Effector memory CD4-positive, alpha-beta T cell (primary cell): ENCODE measurements at places on chromosomes 3 and 15.
A peak's percentile ranks its signal among the peaks of the same experiment; 100 is the strongest.

- no peak for DNase-seq
These were observed 174.9 kb downstream of the SCAPER start for GRCh38 chr15:76730262-76730661.

DNA sequence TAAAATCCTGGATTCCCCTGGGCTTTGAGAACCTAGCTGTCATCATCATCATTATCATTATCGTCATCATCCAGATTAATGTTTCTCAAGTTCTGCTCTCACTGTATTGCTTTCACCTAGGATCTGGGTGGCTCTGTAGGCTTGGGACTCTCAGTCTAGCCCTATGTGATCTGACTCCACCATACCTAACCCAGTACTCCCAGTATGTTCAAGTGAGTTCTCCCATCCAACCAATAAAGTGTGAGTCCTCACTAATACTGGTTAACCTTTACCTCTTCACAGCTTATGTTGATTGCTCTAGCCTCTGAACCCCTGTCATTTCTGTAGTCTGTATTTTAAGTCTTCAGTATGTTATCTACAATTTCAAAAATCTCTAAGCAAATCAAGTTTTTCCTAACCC, 102.3 kb downstream of the NECTIN3 start:
- DNase-seq, result no peak

GRCh38 chr15:27165590-27165989, 194.6 kb downstream of the GABRG3 start:
- no peak for DNase-seq

GRCh38 chr3:126340943-126341754, 16.1 kb downstream of the KLF15 start:
- no peak for DNase-seq

GRCh38 chr3:190601622-190602021, 87.7 kb downstream of the IL1RAP start:
- no peak for DNase-seq

GRCh38 chr3:66582721-66583423, 82.0 kb upstream of the LRIG1 start:
- peak; percentile 55 for DNase-seq

- DNase-seq, result no peak
These were observed 2.1 kb downstream of the TNFAIP8L3 start for GRCh38 chr15:51092480-51093040.

GRCh38 chr15:40016224-40016865, 22.6 kb downstream of the SRP14 start:
- no peak for DNase-seq

DNA sequence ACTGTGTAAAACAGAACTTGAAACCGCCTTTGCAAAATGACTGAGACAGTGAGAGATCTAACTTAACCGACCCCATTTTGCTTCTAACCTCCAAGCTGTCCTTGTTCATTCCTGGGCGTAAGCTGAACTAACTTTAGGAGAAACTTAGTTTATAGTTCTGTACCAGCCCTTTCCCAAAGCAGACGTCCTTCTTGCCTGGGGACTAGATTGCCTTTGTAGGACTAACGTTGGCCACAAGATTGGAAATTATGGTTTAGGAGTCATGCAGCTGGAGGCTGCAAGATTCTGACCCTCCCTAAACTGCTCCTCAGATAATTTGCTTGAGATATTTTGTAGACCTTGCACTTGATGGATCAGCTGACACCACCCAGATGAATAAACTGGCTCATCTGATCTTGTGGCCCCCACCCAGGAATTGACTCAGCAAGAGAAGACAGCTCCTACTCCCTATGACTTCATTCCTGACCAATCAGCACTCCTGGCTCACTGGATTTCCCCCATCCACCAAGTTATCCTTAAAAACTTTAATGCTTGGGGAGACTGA, 219.9 kb upstream of the PROK2 start:
- no peak for DNase-seq

DNA sequence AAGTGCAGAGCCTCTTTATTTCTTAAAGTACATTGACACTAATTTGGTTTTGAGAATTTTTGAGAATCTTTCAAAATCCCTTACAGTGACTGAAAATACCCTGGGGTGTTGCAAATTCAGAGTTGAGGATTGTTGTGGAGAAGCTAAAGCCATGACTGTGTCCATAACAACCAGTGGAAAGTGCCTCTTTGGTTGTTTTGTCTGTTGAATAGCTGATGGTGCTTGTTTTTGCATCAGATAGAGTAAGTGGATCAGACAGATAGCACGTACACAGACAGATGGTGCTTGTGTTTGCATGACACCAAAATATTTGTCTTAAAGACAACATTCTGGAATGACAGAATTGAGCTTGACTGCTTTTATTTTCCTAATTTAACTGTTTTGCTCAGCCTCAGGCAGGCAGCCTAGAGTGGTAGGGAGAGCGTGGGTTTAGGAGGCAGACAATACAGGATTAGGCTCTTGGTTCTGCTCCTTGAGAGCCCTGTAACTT, 265.0 kb downstream of the IL20RB start:
- no peak for DNase-seq

- no peak for DNase-seq
These were observed 52.5 kb upstream of the C15orf61 start for GRCh38 chr15:67468416-67468815.
